Activated CD4-positive, alpha-beta T cell treated with anti-CD3 and anti-CD28 coated beads for 36 hours (primary cell): ENCODE measurements at places on chromosomes 12 and 14. TPM values are rescaled to one million over a fixed set of nuclear protein-coding genes. Genes with fewer than 3 reads are reported as not detected.

- no peaks in the 10 kb centered on the region for H3K4me1 ChIP-seq
- no peak overlapping the region for H3K4me3 ChIP-seq
- no peak for DNase-seq
Measured at GRCh38 chr14:50573862-50574261, 13.9 kb downstream of the ATL1 start.

GRCh38 chr14:44662250-44662891 is 155.3 kb upstream of the FSCB start:
- no peaks in the 10 kb centered on the region for H3K36me3 ChIP-seq
- peaks cover 13% of the 10 kb centered on the region for H3K4me1 ChIP-seq

- peak overlapping the region; percentile 73 for H3K4me3 ChIP-seq
- H3K27ac ChIP-seq = no peak overlapping the region
- H3K36me3 ChIP-seq = no peaks in the 10 kb centered on the region
- H3K27me3 ChIP-seq = no peaks in the 10 kb centered on the region
- DNase-seq = no peak
Measured at GRCh38 chr12:116534311-116535121, 24.7 kb upstream of the MAP1LC3B2 start.

DNA sequence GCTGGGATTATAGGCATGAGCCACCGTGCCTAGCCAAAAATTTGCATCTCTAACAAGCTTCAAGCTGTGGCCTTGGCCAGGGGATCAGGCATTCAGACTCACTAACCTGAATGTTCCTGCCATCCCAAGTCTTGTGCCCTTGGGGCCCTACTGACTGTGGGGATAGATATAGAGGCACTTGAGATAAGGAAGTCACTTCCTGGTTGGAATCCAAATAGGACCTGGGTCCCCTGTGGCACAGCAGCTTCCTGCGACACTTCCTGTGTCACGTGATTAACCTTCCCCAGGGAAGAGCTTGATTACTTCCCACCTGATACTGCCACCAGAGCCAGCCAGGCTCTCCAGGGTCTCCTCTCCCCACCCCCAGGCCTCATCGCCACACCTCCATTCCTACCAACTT is 128.2 kb downstream of the BCL11B start:
- H3K4me1 ChIP-seq = peaks cover 5% of the 10 kb centered on the region
- no peak overlapping the region for H3K27ac ChIP-seq
- DNase-seq = no peak
- H3K27me3 ChIP-seq = no peaks in the 10 kb centered on the region
- H3K36me3 ChIP-seq = no peaks in the 10 kb centered on the region

DNA sequence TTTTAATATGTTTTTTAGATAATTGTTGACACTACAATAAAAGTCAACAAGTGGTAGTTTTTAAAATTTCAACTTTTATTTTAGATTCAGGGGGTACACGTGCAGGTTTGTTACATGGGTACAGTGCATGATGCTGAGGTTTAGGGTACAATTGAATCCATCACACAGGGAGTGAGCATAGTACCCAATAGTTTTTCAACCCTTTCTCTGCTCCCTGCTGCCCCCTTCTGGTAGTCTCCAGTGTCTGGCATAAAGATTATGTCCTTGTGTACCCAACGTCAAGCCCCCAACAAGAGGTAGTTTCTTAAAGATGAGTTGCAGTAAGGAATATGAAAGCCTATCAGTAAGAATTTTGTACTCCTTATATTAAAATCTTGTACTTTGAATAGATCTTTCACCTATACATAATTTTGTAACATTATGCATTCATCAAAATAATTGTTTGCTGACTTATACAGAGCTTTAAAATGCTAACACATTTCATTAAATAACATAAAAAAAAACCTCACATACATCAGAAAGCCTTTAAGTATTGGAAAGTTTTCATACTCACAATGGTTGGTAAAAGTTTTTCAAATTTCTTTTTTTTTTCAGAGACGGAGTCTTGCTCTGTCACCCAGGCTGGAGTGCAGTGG is 5.4 kb upstream of the RALGAPA1 start:
- H3K36me3 ChIP-seq = no peaks in the 10 kb centered on the region
- H3K27ac ChIP-seq = no peak overlapping the region
- no peak overlapping the region for H3K4me3 ChIP-seq
- no peaks in the 10 kb centered on the region for H3K4me1 ChIP-seq
- no peaks in the 10 kb centered on the region for H3K27me3 ChIP-seq
- peak; percentile 90 for DNase-seq

DNA sequence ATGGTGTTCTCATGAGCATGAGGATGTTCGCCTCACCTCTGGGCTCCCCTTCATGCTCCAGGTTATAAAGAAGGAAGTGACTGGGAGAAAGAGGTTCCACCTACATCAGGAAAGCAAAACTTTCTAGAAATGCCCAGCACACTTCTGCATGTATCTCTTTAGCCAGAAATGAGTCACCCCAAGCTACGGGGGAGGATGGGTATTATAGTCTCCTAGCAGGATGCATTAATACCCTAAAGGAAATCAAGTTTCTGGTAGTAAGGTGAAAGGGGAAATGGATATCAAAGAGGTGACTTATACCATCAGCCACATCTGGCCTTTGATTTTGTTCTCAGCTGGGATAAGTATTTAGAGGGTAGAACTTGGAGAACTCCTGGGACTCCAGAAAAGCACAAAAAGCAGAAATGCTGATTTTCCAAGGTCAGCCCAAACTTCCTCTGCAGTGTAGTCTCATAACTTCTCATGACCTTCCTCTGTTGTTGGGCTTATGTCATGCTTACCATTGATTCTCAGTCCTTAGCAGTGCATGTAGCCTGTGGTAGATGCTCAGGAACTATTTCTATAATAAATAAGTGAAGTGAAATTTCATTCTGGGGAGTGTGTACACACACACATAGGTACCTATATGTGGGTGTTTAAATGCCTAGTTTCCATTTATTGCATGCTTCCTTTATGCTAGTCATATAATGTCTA is 209.4 kb upstream of the CRY1 start:
- DNase-seq = no peak
- no peak overlapping the region for H3K27ac ChIP-seq
- H3K4me1 ChIP-seq = no peaks in the 10 kb centered on the region
- no peaks in the 10 kb centered on the region for H3K36me3 ChIP-seq
- H3K4me3 ChIP-seq = no peak overlapping the region

DNA sequence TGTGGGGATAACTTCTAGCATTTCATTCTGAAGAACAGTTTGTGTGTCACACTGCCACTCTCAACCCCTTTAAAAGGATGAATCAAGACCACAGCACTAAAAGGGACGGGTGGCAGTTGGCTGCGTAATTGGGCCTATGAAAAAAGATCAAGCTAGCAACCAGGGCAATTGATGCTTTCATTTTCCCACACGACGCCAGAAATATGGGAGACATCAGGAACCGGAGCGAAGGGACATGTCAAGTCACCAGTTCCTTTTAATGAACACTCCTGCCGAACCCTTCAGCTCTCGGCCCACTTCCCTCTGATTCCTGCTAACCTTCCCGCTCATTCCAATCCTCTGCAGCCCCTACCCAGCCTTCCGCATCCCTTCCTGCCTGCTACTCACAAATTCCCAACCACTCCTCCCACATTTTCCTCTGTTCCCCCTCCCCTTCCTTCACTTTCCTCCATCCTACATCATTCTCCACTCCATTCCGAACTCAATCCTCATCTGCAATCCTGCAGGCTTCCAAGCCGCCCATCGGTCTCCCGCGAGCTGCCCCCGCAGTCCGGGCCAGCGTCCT is 753 bp downstream of the CSRNP2 start:
- H3K27me3 ChIP-seq = no peaks in the 10 kb centered on the region
- peak overlapping the region; percentile 95 for H3K4me3 ChIP-seq
- DNase-seq = peak; percentile 51
- H3K36me3 ChIP-seq = peaks cover 15% of the 10 kb centered on the region
- peaks cover 47% of the 10 kb centered on the region for H3K4me1 ChIP-seq
- peak overlapping the region; percentile 86 for H3K27ac ChIP-seq

DNA sequence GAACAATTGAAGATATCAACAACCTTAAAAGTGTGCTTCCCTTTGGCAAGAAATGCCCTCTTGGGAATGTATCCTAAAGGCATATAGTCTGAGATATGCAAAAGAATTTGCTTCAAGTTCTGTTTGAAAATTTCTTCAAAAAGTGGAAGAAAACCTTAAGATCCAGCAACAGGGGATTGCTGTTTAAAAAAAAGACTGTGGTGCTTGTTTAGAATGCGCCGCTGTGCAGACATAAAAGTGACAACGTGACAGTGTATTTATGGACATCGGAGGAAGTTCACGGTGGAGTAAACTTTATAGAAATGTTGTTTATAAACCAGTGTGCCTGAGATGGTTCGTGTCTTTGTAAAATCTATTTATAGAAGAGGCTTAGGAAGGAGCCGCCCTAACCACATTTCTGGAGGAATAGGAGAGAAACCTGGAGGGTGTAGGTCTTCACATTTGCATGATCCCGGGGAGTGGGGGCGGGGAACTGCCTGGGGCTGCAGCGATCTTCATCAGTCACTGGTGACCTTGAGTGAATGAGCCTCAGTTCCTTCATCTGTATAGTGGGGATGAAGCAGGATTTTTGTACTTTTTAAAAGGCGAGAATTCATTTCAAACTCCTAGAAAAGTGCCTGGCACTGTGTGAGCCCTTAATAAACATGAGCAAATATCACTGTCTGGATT is 27.5 kb downstream of the ADGRD1 start:
- peaks cover 18% of the 10 kb centered on the region for H3K27me3 ChIP-seq
- H3K36me3 ChIP-seq = no peaks in the 10 kb centered on the region
- no peaks in the 10 kb centered on the region for H3K4me1 ChIP-seq
- no peak overlapping the region for H3K4me3 ChIP-seq
- H3K27ac ChIP-seq = no peak overlapping the region

DNA sequence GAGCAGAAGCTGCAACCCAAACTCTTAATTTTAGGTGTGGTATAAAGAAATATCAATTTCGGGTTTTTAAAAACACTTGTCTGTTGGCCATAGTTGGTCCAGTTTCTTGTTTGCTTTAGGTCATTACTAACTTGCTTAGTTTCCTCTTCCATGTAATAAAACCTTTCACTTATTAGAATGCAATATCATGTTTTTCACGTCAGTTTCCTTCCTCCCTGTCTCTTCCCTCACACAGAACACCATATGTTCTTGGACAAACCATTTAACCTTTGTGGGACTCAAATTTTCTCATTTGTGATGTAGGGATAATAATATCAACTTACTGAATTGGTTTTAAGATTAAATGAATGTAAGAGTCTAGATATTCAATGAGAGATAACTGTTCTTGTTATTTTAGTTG is 22.9 kb downstream of the PMCH start:
- H3K36me3 ChIP-seq = no peaks in the 10 kb centered on the region
- H3K4me3 ChIP-seq = no peak overlapping the region
- no peaks in the 10 kb centered on the region for H3K27me3 ChIP-seq
- H3K27ac ChIP-seq = no peak overlapping the region
- no peak for DNase-seq
- H3K4me1 ChIP-seq = no peaks in the 10 kb centered on the region

- no peaks in the 10 kb centered on the region for H3K27me3 ChIP-seq
- peaks cover 3% of the 10 kb centered on the region for H3K4me1 ChIP-seq
- no peak overlapping the region for H3K27ac ChIP-seq
- no peaks in the 10 kb centered on the region for H3K36me3 ChIP-seq
- no peak for DNase-seq
Measured at GRCh38 chr14:34098985-34099349, 148.1 kb upstream of the EGLN3 start.

DNA sequence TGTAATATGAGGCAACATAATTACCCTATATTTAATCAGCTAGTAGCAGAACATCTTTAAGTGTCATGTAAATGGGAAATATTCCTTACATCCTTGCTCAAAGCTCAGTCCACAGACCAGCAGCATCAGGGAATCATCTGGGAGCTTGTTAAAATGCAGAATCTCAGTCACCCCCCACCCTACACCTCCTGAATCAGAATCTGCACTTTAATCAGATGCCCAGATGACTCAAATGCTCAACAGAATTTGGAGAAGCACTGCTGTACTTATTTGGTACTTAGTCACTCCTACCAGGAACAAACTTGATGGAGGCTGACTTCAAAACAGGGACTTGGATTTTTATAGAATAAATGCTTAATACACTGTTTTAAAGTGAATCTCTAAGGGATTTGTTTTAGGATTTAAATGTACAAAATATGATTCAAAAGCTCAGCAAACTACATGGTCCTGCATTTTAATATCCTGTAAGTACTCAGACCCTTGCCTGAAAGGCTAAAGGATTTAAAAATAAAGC is 96.5 kb downstream of the ARMH4 start:
- no peak overlapping the region for H3K4me3 ChIP-seq
- H3K27ac ChIP-seq = no peak overlapping the region
- H3K27me3 ChIP-seq = peaks cover 19% of the 10 kb centered on the region
- no peaks in the 10 kb centered on the region for H3K36me3 ChIP-seq

GRCh38 chr14:30375296-30375892 is 183.6 kb upstream of the G2E3 start:
- peak; percentile 84 for DNase-seq
- H3K4me1 ChIP-seq = no peaks in the 10 kb centered on the region
- no peak overlapping the region for H3K4me3 ChIP-seq

DNA sequence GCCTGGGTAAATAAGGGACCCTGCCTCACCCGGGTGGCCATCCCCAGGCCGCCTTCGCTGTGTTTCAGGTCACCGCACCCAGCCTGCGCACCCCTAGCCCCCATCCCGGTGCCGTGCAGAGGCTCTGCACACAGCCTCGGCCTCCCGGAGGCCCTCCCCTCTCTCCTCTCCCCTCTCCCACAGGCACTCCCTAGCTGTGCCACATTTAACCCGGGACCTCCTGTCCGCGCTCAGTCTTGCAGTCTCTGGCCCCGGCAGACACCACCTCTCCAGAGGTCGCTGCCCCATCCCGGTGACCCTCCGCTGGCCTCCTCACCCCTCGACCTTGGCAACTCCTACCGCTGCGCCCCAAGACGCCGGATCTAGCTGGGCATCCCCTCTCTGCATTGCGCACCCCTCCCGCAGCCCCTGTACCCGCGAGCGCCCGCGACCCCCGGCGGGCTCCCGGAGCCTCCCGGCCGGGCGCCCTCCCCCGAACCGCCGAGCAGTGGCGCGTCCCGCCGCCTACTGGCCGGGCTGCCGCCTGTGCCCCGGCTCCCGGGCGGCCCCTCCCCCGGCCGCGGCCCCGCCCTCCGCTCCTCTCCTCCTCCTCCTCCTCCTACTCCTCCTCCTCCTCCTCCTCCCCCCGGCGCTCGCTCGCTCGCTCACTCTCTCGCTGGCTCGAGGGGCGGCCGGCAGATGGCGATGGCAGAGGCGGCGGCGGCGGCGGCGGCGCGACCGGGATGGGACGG is 120.7 kb downstream of the AACS start:
- H3K4me1 ChIP-seq = peaks cover 6% of the 10 kb centered on the region
- no peak within 1 kb of the TSS for H3K27ac ChIP-seq
- H3K27me3 ChIP-seq = peaks cover 63% of the 10 kb centered on the region
- DNase-seq = peak; percentile 75
- no peaks in the 10 kb centered on the region for H3K36me3 ChIP-seq
- no peak within 1 kb of the TSS for H3K4me3 ChIP-seq

GRCh38 chr12:79409562-79409961 is 281.2 kb downstream of the PAWR start:
- H3K27me3 ChIP-seq = no peaks in the 10 kb centered on the region
- H3K36me3 ChIP-seq = no peaks in the 10 kb centered on the region
- no peaks in the 10 kb centered on the region for H3K4me1 ChIP-seq
- H3K4me3 ChIP-seq = no peak overlapping the region
- H3K27ac ChIP-seq = no peak overlapping the region

GRCh38 chr12:110180591-110181005 is 56.4 kb downstream of the IFT81 start:
- H3K4me1 ChIP-seq = no peaks in the 10 kb centered on the region
- no peak for DNase-seq
- no peak overlapping the region for H3K4me3 ChIP-seq
- no peak overlapping the region for H3K27ac ChIP-seq

Gene VPS37B
- 11.4 TPM for total RNA-seq

Gene FRS2
- total RNA-seq = 10.4 TPM

Gene SLC4A8
- total RNA-seq = 1.7 TPM

Gene EML5
- 8.1 TPM for total RNA-seq

Gene ABHD4
- total RNA-seq = 10.5 TPM

Gene ACSM4
- total RNA-seq = not detected

Gene SDR9C7
- total RNA-seq = not detected

Gene MAP3K9
- 5.2 TPM for total RNA-seq

Gene IPO8
- 51.4 TPM for total RNA-seq

Gene SRGAP1
- total RNA-seq = 0.21 TPM

Gene AMDHD1
- 1.4 TPM for total RNA-seq

Gene BATF
- 187 TPM for total RNA-seq
